Myocyte (in vitro differentiated cells): ENCODE measurements at places on chromosomes 2 and 18.

DNA sequence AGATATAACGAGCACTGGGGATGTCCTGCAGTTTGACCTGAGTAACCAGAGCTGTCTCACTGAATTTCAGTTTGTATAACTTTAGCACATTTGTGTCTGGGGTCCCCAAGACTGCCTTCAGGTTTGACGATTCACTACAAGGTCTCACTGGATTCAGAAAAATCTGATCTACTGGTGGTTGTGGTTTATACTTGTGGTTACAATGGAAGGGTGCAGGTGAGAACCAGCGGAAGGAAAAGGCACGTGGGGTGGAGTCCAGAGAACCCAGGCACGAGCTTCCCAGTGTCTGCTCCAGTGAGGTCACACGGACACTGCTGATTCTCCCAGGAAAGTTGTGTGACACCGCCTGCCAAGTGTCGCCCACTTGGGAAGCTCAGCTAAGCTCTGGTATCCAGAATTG, 126.0 kb downstream of the ZNF236 start:
- DNase-seq: no peak

GRCh38 chr2:229714736-229715541, 584 bp upstream of the DNER start:
- peak; percentile 80 for DNase-seq

GRCh38 chr2:53366543-53366942, 401.1 kb upstream of the CHAC2 start:
- DNase-seq: no peak

DNA sequence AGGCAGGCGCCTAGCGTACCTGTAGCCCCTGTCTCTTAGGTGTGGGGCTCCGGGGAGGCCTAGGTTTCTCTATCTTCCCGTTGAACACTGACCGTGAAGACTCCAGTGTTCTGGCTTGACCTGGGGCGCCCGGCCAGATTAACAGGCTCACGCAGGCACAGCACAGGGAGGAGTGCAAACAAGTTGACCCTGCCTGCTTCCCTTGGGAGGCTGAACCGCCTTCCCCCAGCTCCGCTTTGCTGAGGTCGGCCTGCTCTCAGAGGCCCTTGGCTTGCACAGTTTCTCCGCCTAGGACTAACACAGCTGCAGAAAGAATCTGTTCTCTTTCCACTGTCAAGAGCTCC, 567 bp downstream of the PCYOX1 start:
- peak; percentile 40 for DNase-seq

DNA sequence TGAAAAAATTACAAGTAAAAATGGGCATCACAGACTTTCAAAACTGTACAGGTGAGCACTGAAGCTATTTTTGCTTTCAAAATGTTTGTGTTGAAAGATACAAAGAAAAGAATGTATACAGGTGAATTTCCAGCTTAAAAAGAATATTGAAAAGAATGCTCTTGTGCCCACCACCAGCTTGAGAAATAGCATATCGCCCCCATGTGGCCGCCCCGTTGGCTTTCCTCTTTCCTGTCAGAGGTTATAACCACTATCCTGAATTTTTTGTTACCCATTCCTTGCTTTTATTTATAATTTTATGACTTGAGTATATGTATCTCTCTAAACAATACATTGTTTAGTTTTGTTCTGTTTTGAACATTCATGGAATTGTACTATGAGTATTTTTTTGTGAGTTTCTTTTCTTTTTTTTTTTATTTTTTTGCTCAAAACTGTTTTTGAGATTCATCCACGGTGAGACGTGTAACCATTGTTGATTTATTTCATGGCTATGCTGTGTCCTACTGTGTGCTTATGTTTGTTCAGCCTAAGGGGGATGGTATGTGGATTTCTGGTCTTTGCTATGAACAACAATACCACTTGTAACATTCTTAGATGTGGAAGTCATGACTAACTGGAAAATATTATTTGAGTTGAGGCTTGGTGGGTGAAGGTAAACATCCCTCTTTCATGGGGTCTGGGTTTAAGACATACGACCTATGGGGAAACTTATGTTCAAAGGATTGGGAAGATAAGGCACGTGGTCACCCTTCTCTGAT, 11.6 kb downstream of the TRPM8 start:
- DNase-seq: peak; percentile 28

GRCh38 chr2:45699032-45699658, 47.7 kb downstream of the PRKCE start:
- DNase-seq: no peak

GRCh38 chr2:215915441-215915840, 97.9 kb downstream of the MREG start:
- DNase-seq: no peak

- no peak for DNase-seq
These were observed 15.9 kb downstream of the FAM168B start for GRCh38 chr2:131077182-131077846.

- no peak for DNase-seq
These were observed 122.9 kb upstream of the KLF7 start for GRCh38 chr2:207288628-207289027.

DNA sequence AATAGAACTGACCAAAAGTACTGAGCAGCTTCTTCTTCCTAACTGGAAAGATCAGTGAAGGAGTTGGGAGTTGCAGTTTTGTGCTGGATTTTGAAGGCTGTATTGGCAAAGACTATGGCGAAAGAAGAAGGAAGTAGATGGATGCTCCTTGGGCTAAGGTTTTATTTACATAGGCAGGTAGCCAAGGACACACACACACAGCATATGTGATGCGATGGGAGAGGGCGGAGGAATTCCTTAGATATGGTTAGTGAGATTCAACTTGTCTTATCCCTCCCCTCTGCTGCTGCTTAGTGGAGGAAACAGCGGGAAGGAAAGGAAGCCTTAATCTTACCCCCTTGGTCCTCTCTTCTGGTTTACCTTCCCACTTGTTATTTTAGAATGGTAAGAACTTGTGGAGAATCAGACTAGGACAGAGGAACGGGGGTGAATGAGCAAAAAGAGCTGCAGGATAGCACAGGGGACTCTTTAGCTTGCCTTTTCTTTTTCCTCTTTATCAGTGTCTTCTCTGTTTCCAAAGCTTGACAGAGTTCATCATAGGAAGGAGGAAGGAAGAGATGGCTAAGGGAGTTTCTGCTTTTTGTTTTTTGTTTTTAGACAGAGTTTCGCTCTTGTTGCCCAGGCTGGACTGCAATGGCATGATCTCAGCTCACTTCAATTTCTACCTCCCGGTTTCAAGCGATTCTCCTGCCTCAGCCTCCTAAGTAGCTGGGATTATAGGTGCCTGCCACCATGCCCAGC, 87.9 kb downstream of the OSBPL6 start:
- DNase-seq: no peak

DNA sequence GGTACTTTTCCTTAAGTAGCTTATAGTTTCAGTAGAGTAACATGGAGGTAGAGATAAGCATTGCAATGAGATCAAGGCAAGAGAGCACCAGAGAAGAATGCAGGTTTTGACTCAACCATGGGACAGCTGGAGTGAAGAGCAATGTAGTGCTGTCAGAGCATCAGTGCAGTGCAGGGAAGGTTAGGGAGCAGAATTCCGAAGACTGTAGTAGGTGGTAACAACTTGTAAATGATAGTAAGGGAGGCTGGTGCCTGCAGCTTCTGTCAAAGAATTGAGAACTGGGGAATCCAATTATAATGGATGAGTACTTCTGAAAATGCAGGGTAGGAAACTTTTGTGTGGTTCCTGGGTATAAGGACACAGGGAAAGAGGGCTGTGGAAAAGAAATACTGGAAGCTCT, 183.2 kb downstream of the KCNS3 start:
- no peak for DNase-seq

DNA sequence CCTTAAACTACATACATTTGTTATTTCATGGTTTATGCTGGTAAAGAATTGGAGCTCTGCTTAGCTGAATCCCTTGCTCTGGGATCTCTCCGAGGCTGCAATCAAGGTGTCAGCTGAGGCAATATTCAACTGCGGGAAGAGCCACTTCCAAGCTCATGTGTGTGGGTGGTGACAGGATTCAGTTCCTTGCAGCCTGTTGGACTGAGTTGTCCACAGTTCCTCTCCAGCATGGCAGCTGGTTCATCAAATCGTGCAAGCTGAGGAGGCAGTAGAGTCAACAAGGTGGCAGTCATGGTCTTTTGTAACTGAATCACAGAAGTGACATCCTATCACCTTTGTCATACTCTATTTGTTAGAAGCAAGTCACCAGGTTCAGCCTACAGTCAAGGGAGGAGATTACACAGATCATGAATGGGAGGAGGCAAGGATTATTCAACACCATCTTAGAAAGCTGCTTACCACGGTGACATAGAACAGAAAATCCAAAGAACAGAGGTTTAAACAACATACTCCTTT, 56.9 kb downstream of the CTIF start:
- DNase-seq: no peak

- no peak for DNase-seq
These were observed 2010.0 kb upstream of the PIK3C3 start for GRCh38 chr18:39945076-39945475.

DNA sequence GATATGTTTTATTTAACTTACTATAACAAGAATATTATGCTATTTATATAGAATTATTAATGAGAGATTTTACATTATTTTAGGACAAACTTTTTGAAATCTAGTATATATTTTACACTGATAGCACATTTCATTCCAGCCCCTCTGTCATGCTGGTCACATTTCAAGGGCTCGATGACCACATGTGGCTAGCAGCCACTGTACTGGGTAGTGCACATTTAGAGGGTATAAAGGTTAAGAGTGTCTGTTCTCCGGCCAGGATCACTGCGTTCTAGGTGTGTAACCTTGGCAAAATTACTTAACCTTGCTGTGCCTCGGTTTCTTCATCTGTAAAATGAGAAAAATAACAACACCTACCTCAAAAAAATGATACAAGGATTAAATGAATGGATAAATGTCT, 87.2 kb upstream of the TNP1 start:
- DNase-seq: no peak

DNA sequence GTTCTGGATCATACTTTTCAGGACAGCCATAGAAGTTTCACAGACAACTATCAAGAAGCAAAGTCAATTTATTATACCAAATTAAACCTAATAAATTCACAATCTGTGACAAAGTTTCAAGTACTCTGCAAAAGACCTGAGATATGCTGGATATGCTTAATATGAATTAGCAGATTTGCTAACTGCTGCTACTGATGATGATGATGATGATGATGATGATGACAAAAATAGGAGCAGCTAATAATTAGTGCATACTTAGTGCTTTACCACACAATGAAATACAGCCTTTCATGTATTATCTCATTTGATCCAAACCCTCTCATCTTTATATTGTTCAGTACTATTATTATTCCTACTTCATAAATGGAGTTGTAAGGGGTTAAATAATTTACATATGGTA, 215.7 kb upstream of the CYP26B1 start:
- DNase-seq: no peak
